ENCODE measurements at places on chromosomes 6 and 20.

GRCh38 chr6:143408151-143408786 lies 42.2 kb downstream of the ADAT2 start:
- H3K27me3 ChIP-seq: no peaks in the 10 kb centered on the region
- DNase-seq: no peak
- H3K36me3 ChIP-seq: no peaks in the 10 kb centered on the region
- H3K4me3 ChIP-seq: no peak overlapping the region
- no peaks in the 10 kb centered on the region for H3K4me1 ChIP-seq

GRCh38 chr6:36616893-36617521 lies 22.8 kb downstream of the SRSF3 start:
- H3K27me3 ChIP-seq: no peaks in the 10 kb centered on the region
- DNase-seq: no peak
- H3K4me1 ChIP-seq: no peaks in the 10 kb centered on the region
- no peak overlapping the region for H3K27ac ChIP-seq

- no peaks in the 10 kb centered on the region for H3K27me3 ChIP-seq
- H3K36me3 ChIP-seq: no peaks in the 10 kb centered on the region
- H3K4me3 ChIP-seq: no peak overlapping the region
- no peaks in the 10 kb centered on the region for H3K4me1 ChIP-seq
Measured at GRCh38 chr6:17240803-17241500, 40.2 kb upstream of the RBM24 start.

GRCh38 chr20:40882152-40882551 lies 146.5 kb upstream of the TOP1 start:
- DNase-seq: no peak
- no peaks in the 10 kb centered on the region for H3K36me3 ChIP-seq
- H3K4me3 ChIP-seq: no peak overlapping the region
- no peaks in the 10 kb centered on the region for H3K4me1 ChIP-seq
- H3K27ac ChIP-seq: no peak overlapping the region
- no peaks in the 10 kb centered on the region for H3K27me3 ChIP-seq

GRCh38 chr6:69090132-69090531 lies 455.1 kb downstream of the ADGRB3 start:
- no peak for DNase-seq
- no peaks in the 10 kb centered on the region for H3K4me1 ChIP-seq
- no peak overlapping the region for H3K27ac ChIP-seq
- no peaks in the 10 kb centered on the region for H3K36me3 ChIP-seq
- no peak overlapping the region for H3K4me3 ChIP-seq
- no peaks in the 10 kb centered on the region for H3K27me3 ChIP-seq

- H3K4me1 ChIP-seq: no peaks in the 10 kb centered on the region
- no peaks in the 10 kb centered on the region for H3K36me3 ChIP-seq
- H3K4me3 ChIP-seq: no peak overlapping the region
- no peak for DNase-seq
- H3K27ac ChIP-seq: no peak overlapping the region
Measured at GRCh38 chr20:20547221-20547875, 165.1 kb downstream of the RALGAPA2 start.

GRCh38 chr20:32380745-32381144 lies 22.6 kb downstream of the ASXL1 start:
- DNase-seq: no peak
- peaks cover 15% of the 10 kb centered on the region for H3K4me1 ChIP-seq
- H3K4me3 ChIP-seq: no peak overlapping the region
- H3K27me3 ChIP-seq: no peaks in the 10 kb centered on the region
- H3K27ac ChIP-seq: peak overlapping the region; percentile 43
- peaks cover 2% of the 10 kb centered on the region for H3K36me3 ChIP-seq

DNA sequence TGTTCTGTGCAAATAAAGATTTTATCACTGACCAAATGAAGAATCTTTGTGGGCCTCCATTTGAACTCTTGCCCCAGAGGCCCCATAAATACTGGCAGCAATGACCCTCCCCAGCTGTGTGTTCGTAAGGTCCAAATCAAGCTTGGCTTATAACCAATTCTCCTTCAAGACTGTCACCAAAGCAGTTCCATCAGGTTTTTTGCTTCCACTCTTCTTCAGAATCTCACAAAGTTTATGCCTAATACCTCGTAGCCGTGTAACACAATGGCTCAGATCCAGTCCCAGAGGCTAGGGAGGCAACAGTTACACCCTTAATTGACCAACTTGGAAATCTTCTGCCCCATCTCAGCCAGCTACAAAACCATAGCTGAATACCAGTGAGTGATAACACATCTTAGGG lies 120.5 kb downstream of the HIVEP2 start:
- no peak overlapping the region for H3K4me3 ChIP-seq
- H3K4me1 ChIP-seq: peaks cover 14% of the 10 kb centered on the region
- H3K36me3 ChIP-seq: no peaks in the 10 kb centered on the region
- H3K27me3 ChIP-seq: no peaks in the 10 kb centered on the region

DNA sequence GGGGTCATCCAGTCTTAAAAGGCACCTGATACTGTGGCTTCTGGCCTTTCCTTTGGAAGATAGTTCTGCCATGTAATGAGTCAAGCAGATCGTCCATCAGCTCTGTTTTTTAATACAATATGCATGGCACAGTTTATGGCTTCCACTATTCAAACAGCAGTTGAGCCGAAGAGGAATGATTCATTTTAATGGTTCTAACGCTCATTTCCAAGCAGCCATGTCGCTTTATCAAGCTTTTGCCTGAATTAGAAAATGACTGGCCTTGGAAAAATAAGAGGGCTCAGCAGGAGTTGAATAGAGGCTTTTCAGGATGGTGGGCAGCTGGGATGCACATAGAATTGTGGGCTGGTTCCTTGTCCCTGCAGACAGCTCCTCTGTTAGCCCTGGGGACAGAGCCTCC lies 138.1 kb downstream of the SOBP start:
- peaks cover 16% of the 10 kb centered on the region for H3K27me3 ChIP-seq
- no peak overlapping the region for H3K4me3 ChIP-seq
- no peak overlapping the region for H3K27ac ChIP-seq
- no peaks in the 10 kb centered on the region for H3K36me3 ChIP-seq

DNA sequence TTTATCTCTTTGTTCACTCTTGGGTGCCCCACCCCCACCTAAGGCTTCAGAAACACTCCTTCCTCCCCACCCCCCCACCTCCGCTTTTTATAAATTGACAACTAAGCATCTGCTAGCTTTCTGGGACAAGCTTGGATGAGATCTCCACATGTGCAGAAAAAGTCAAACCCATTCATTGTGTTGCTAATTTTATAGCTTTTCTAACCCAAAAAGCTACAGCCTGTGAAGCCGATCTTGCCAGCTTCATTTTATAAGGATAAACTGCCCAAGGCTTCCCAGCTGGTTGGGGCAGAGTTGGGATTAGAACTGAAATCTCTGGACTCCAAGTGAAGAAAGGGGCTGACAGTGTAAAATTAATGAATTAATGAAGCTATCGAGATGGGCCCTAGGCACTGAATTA lies 24.1 kb downstream of the BPIFB4 start:
- no peak for DNase-seq
- H3K4me3 ChIP-seq: no peak overlapping the region
- H3K36me3 ChIP-seq: no peaks in the 10 kb centered on the region
- no peak overlapping the region for H3K27ac ChIP-seq

DNA sequence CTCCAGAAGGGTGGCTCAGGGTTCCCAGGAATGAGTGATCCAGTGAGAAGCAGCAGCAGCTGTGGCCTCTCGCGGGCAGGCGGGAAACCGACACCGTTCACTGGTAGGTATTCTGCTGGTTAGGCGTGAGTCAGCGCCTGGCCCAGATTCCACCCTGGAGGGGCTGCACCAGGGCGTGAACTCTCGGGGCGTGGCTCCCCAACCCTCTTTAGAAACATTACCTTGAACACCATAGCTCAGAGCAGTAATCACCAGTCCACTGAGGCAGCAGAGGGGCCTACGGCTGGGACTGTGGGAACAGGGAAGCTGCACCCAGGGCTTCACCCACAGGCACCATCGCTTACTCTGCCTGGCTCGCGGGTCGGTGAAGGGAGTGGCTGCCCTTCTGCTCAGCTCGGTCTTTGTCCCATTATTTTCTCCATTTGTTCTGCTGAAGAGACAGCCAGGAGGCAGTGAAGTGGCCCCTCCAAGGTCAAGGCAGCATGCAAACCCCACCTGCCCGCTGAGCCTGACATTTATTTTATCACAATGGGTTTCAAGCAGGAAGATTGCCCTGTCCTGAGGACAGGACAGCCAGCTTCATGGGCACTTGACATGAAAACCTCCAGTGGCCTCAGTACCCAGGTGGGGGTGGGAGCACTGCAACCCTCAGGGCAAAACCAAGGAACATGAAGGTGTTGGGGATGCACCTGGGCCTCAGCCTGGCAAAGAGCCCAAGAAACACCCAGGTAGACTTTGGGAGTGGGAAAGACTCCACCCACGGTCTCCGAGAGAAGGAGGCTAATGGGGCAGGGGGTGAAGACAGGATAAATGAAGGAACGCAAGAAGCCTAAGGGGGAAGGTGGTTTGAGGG lies 51.0 kb upstream of the CD93 start:
- H3K4me1 ChIP-seq: peaks cover 3% of the 10 kb centered on the region
- H3K27ac ChIP-seq: no peak overlapping the region
- H3K4me3 ChIP-seq: no peak overlapping the region
- no peaks in the 10 kb centered on the region for H3K36me3 ChIP-seq

- H3K4me1 ChIP-seq: peaks cover 6% of the 10 kb centered on the region
- H3K36me3 ChIP-seq: no peaks in the 10 kb centered on the region
- H3K27ac ChIP-seq: no peak overlapping the region
- H3K27me3 ChIP-seq: peaks cover 18% of the 10 kb centered on the region
- DNase-seq: peak; percentile 25
- H3K4me3 ChIP-seq: no peak overlapping the region
Measured at GRCh38 chr20:46814366-46815232, 80.0 kb upstream of the EYA2 start.

- no peaks in the 10 kb centered on the region for H3K4me1 ChIP-seq
- peak within 1 kb of the TSS; percentile 46 for H3K4me3 ChIP-seq
- H3K27me3 ChIP-seq: peaks cover 27% of the 10 kb centered on the region
- H3K27ac ChIP-seq: no peak within 1 kb of the TSS
Measured at GRCh38 chr6:43455531-43456428, at the start of gene DLK2. Gene DLK2 (minus strand): TSS chr6:43455548. CDS start chr6:43454825, 723 bp downstream.

DNA sequence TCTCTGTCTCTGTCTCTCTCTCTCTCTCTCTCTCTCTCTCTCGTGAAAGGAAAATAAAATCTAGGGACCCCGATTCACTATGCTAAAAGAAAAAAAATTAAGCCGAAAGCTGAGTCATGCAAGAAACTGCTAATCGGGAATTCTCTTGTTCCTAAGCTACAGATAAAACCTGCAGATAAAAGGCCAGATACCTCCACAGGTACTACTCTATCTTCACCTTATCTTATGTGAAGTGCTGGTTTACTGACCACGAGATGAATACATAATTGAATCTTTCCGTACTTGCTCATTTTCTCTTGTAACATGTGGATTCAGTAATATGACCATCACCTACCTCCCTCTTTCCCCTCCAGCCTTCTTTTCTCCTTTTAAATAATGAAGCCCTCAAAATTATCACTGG lies 120.5 kb downstream of the RFX6 start:
- no peak overlapping the region for H3K27ac ChIP-seq
- H3K36me3 ChIP-seq: no peaks in the 10 kb centered on the region

- H3K27ac ChIP-seq: no peak overlapping the region
- DNase-seq: no peak
- H3K36me3 ChIP-seq: no peaks in the 10 kb centered on the region
- no peaks in the 10 kb centered on the region for H3K4me1 ChIP-seq
- no peaks in the 10 kb centered on the region for H3K27me3 ChIP-seq
Measured at GRCh38 chr6:134082191-134082590, 29.8 kb upstream of the SLC2A12 start.

DNA sequence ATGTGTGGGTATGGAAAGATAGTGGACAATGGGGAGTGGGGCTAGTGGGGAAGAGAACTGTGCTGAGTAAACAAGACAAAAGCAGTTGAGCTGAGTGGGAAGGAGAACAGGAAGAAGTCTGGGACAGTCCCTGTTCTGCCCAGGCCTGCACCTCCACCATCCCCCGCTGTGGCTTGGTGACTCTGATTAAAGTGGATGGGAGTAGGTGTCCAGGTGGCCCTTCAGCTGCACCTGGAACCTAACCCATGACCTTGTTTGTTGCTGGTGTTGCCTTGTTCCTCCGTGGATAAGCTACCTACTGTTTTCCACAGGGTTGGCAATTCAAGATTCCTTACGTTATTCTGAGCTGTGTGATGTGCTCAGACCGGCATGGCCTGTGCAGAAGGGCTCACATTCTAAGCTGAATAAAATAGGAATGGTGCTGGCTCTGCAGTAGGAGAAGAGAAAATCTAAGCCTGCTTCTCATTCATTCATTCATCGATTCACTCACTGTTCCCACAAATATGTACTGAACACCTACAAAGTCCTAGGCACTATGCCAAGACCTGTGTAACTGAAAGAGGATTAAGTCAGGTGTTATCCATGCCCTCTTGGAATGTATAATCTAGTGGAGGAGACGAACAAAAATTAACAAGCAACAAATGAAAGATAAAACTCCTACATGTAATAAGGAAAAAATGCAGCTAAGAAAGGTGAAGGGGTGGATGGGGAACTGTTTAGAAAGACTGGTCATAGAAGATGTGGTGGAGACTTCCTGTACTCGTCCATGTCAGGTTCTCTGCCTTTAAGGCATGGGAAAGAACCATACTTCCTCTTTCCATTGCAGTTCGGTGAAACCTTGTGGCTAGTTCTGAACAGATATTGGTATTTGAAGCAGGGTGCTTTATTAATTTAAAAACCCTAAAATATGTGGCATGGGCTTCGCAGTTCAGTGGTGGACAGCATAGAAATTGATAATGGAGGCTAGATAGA lies 10.1 kb upstream of the CALHM6 start:
- no peaks in the 10 kb centered on the region for H3K36me3 ChIP-seq
- no peak overlapping the region for H3K4me3 ChIP-seq
- H3K4me1 ChIP-seq: no peaks in the 10 kb centered on the region
- H3K27me3 ChIP-seq: no peaks in the 10 kb centered on the region

GRCh38 chr6:116291701-116292396 lies 12.1 kb upstream of the TSPYL1 start:
- no peak overlapping the region for H3K27ac ChIP-seq
- H3K36me3 ChIP-seq: no peaks in the 10 kb centered on the region
- H3K27me3 ChIP-seq: no peaks in the 10 kb centered on the region
- no peaks in the 10 kb centered on the region for H3K4me1 ChIP-seq

DNA sequence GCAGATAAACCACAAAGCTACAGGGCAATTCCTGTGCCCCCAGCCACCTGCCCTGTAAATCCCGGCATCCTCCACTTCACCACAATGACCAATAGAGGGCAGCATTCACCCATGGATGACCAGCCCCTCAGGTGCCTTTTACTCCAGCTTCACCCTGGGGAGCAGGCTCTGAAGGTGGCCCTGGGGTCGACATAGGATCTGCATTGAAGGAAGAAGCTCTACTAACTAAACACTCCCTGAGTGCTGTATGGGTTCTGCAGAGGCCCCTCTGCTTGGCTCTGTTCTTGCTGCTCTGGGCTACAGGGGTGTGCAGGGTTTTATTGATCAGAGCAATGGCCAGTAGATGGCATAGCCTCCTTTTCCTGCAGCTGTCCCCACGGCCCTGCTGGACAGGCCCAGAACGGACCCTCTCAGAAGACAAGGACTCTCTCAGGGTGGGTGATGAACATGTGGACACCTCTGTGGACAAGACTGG lies 20.3 kb downstream of the CST4 start:
- no peak overlapping the region for H3K27ac ChIP-seq
- H3K36me3 ChIP-seq: no peaks in the 10 kb centered on the region
- H3K4me3 ChIP-seq: no peak overlapping the region
- peak; percentile 72 for DNase-seq
